ENCODE measurements at places on chromosomes 3 and 15. TPM values are rescaled to one million over a fixed set of nuclear protein-coding genes. Genes with fewer than 3 reads are reported as not detected.

CCDC33 gene
- total RNA-seq, result 2.5 TPM

GRCh38 chr15:62874959-62875625, 167.5 kb upstream of the TPM1 start:
- no peak for DNase-seq

DNA sequence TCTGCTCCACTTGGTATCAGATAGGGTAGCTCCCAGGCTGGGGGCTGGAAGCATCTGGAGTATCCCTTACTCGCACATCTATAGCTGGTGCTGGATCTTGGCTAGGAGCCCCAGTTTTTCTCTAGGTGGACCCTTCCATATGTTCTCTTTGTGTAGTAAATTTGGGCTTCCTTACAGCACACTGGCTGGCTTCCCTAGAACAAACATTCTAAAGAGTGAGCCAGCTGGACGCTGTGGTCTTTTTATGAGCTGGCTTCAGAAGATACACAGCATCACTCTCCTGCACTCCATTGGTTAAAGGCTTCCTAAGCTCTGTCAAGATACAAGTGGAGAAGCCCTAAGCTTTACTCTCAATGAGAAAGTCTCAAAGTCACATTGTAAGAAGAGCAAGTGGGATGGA, 322.1 kb downstream of the WDR72 start:
- no peak for DNase-seq

DNA sequence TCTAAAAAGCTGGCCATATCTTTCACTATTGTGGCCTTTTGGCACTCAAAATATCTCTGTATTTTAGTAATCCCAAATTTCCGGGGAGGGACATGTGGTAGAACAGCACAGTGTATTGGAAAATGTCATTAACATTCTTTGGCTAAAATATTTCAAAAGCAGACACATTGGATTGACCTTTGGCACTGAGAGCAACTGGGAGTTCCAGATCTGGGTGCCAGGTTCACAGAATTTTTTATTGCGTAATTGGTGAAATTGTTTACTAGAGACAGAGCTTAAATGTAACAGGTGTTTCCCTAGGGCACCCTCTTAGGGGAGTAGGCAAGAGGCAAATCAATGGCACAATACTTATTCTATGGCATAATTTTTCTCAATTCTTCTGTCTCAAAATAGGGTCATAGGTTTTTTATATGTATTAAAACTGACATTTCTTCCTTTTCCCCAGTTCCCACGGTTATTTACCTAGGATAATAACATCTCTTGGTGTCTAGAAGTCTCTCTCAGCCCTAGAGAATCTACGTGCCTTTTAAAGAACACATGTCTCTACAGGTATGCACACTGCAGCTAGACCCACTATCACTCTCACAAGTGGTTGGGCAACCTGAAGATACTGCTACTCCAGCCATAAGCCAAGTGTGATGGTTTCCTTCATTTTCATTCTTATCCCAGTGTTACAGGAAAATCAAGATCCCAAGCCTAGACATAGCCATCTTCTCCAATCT, 10.6 kb downstream of the RBMS3 start:
- DNase-seq, result no peak

OCA2 gene
- not detected for total RNA-seq

DNA sequence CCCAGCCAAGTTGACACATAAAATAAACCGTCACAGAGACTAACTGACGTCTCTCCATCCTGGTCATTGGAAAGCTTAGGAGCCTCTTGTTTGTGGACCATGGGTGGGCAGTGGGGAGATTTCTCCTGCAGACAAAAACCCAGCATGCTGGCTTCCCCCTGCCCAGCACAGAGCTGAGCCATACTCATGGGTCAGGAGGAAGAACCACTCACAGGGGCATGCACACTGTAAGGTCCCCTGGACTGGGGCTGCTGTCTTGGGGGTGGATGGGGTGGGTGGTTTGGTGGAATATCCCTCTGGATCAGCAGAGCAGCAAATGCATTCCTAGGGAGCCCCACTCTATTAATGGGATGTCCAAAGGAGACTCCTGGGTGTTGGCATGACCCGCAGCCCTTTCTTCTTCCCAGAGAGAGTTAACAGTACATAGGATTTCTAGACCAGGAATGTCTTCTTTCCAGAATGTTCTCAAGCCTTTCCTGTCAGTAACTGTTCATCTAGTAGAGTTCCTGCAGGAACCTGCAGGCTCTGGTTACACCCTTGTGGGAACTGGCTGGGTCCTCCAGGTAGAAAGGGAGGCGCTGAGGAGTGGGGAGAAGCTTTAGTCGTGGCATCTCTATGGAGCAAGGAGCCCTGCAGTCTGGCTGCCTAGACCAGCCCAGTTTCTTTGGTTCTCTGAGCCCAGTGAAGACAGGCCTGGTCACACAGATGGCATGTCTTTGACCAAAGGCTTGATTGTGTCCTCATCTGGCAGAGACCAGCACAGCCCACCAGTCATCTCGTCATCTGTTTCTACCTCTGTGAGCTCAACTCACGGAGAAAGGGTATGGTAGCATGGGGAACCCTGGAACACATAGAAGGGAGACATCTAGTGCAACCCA, 73.4 kb upstream of the PRR23C start:
- no peak for DNase-seq

DNA sequence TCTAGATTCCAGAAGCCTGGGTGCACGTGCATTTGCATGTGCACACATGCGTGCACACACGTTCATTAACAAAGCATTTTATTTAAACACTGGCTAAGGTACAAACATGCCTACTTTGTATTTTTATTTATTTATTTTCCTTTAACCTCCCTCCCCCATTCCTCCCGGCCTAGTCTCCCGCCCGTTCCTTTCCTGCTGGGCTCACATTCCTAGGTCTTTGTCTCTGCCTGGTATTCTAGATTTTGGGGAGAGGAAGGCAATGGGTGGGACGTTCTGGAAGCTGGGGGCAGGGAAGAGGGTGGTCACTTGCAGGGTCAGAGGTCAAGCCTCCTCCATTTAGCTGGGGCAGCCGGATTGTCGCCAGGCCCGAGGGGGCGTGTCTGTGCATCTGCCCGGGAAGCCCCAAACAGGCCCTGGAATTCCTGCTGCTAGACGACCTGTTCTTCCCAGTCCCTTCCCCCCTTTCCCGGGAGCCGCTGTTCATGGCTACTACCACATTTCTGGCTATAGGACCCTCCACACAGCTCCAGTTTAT, 51.8 kb downstream of the TRIM71 start:
- no peak for DNase-seq

ZKSCAN7 gene
- 5.7 TPM for total RNA-seq

ZBBX gene
- total RNA-seq, result not detected

SPATA12 gene
- 0.43 TPM for total RNA-seq

GRCh38 chr3:158713094-158713499, 19.2 kb downstream of the RARRES1 start:
- DNase-seq, result no peak

GRCh38 chr3:169323578-169324451, 339.7 kb downstream of the MECOM start:
- no peak for DNase-seq

A4GNT gene
- not detected for total RNA-seq

BRK1 gene
- total RNA-seq, result 97.2 TPM

CLDN18 gene
- total RNA-seq, result not detected

GRCh38 chr3:152399374-152399773, 130.6 kb downstream of the MBNL1 start:
- DNase-seq, result no peak

- DNase-seq, result no peak
Observed at GRCh38 chr3:64361962-64362735, 136.9 kb upstream of the PRICKLE2 start.

- DNase-seq, result no peak
Observed at GRCh38 chr3:24648063-24648462, 153.4 kb upstream of the THRB start.

MEIS2 gene
- 9.1 TPM for total RNA-seq

DNA sequence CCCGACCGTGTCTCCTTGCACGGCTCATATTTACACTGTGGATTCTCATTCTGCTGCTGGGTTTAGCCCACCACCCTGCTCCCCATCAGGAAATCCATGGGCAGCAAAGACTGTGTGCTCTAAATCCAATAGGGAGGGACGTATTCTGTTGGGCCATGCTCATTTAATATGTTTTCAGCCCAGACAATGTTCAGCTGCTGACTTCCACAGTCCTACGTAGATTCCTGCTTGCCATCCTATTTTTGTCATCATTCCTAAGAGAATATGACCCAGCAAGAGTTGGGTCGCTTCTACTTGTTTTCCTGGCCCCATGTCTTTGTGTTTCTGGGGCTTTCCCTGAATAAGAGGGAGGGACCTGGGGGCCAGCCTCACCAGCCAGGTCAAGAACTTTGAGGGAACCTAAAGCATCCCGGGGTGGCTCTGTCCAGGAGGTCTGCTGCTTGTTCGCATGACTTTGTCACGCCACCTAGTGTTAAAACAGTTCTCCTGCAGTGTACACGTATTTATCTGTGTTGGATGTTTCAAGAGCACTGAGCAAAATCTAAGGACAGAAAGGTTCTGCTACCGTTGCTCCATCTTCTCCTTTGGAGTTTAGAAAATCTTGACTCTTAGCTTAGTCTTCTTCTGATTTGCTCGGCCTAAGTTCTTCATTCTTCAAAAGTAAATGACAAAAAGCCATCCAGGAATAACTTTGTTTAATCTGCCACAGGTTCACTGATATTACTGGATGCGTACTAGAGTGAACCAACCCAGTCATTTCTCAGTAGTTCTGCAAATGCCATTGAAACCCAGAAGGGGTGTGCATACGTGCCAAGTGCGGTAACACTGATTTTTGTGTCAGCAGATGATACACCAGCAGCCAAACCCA, 79.8 kb upstream of the NR2E3 start:
- no peak for DNase-seq

AGTR1 gene
- total RNA-seq, result 0.14 TPM

ITIH1 gene
- not detected for total RNA-seq

- DNase-seq, result no peak
Observed at GRCh38 chr15:94749811-94750617, 518.7 kb downstream of the MCTP2 start.

DNA sequence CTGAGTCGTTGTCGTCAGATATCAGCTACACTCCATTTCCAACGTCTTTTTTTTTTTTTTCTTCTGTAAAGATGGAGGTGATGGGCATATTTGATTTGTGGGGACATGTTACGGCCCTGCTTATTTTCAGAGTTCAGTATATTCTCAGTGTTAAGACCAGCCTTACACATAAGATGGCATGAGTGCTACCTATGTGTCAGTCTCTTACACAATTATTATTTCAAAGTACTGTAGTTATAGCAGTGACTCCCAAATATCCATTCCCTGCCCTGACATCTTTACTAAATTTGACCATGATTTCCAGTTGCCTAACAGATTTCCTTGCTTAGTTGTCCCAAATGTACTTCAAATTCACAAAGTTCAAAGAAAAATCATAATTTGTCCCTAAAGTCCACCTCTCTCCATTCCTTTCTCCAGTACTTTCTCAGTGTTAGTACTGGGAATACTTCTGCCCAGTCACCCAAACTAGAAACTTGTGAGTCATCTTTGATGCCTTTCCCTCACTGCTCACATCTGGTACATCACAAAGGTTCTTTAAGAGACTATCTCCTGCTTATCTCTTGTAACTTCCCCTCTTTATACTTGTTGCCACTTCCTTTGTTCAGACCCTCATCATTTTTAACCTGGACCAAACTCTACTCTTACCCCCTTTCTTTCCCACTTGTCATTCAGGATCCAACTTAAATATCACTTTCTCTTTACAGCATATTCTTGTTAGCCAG, 67.0 kb downstream of the ZNF609 start:
- DNase-seq, result no peak

C2CD4A gene
- 0.35 TPM for total RNA-seq

- no peak for DNase-seq
Observed at GRCh38 chr3:157237886-157238285, 77.9 kb upstream of the CCNL1 start.

MYEF2 gene
- 30.3 TPM for total RNA-seq

GRCh38 chr15:62454567-62455172, 289.6 kb upstream of the C2CD4B start:
- no peak for DNase-seq

DNA sequence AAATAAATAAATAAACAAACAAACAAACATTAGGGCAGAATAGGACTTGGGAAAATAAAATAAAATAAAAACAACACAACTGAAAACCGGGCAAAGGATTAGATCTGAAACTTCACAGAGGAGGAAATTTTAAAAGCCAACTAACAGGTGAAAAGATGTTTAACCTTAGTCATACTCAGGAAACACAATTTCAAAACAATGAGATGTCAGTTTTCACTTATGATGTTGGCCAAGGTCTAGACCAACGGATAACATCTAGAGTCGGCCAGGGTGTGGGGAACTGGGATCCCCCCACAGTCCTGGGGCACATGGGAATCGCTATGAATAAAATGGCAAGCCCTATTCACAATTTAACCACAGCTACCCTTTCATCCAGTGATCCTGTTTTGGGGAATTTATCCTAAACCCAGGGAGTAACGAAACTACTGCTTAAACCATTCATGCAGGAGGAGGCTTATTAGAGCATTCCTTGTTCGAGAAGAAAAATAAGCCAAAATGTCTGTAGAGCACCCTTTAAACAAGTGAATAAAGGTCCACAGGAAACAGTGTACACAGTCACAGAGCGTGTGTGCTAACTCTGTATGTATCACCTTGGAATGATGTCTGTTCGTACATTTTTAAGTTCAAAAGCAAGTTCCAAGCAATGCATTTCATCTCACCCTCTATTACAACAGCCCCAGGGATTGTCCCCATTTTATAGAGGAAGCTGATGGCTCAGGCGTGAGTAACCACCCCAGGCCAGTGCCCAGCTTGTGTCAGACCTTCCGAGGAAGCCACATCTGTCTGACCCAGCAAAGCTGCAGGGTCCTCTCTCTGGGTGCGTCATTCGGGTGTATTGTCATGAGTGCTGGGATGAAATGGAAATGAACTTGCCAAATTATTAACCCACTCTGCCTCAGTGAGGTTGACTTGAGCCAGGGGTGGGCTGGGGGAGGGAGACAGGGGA, 6.3 kb upstream of the ANPEP start:
- DNase-seq, result no peak

DGKG gene
- 1.0 TPM for total RNA-seq

GRCh38 chr3:66729687-66730393, 229.0 kb upstream of the LRIG1 start:
- no peak for DNase-seq

FES gene
- total RNA-seq, result 24.7 TPM

DNA sequence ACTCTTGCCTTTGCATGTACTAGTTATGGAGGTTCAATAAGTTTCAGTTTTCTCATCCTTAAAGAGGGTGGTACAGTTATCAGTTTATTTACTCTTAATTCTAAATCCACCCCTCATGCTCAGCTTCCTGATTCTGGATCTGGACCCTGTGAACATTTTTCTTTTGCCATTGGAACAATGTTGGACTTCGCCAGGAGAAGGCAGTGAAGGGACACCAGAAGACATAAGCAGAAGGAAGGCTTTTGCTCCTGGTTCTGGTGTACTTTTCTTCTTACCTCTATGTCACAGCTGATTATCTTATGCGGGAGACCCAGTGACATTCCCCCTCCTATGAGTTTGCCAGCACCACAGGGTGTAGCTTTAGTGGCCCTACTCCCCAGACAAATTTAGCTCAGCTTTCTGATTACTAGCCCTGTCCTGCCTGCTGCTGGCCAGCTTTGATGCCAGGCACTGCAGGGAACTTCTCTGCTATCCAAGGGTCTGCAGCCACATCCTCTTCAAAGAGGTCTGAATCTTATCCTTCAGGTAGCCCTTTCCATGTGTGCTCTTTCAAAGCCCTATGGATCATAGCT, 466.3 kb upstream of the EPHA3 start:
- DNase-seq, result no peak

RTP1 gene
- not detected for total RNA-seq

- no peak for DNase-seq
Observed at GRCh38 chr3:18919158-18919557, 229.2 kb upstream of the KCNH8 start.

GRCh38 chr3:115937054-115937453, 313.7 kb downstream of the GAP43 start:
- DNase-seq, result no peak

Measured in epithelial cell of proximal tubule (primary cell).